Stimulated activated CD8-positive, alpha-beta memory T cell treated with anti-CD3 and anti-CD28 coated beads, Interleukin-7, amount 100 ng/mL, for 1 hour (primary cell): ENCODE measurements at places on chromosomes 12 and 14.
A peak's percentile ranks its signal among the peaks of the same experiment; 100 is the strongest.

- DNase-seq = no peak
Observed at GRCh38 chr12:68115281-68115680, 44.3 kb downstream of the IFNG start.

DNA sequence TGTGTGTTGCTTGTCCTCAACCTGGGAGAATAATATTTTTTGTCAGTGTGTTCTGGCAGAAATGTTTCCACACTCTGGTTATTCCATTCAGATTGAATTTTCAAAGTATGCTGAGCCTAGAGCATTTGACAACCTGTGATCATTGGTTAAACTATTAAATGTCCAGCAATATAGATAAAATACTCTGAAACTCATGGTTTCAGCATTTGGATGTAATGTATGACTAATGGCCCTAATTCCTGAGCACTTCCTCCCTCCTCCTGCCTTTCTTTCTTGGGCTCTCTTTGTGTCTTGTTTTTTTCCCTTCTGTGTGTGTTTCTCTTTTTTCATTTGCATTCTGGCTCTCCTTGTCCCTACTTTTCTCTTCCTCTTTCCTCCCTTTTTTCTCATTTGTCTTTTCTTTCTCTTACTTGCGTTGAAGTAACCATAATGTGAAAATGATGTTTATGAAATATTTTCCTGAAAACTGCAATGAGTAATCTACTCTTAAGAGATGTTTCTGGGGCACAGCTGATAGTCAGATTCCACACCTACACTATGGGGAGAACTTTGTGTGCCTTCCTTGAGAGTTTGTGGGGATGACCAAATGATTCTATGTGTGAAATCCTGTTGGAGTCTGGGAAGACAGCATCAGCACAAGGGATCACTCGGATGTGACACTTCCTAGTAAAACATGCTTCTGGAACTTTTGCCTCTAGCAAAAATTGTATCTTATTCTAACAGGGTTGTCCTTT lies 74.6 kb downstream of the FRMD6 start:
- no peak for DNase-seq

DNA sequence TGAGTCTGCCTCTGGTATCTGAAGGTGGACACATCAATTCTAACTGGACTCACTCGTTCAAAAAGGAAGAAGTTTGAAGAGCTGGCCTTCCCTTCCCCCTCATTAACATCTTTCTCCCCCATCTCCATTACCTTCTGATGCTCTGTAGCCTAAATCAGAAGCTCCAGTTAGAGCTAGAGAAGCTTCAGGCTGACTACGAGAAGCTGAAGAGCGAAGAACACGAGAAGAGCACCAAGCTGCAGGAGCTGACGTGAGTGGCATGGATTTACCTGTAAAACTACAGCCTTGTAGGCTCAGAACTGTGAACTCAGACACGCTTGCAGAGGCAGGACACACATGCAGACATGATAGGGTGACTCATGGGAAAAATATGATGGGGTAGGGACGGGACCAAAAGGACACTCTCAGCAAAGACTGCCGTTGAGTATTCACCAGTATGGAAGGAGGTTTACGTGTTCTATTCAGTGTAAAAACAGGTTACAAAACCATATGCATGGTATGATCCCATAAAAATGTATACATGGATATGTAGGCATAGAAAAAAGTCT lies 14.3 kb upstream of the PIP4K2C start:
- DNase-seq = no peak

DNA sequence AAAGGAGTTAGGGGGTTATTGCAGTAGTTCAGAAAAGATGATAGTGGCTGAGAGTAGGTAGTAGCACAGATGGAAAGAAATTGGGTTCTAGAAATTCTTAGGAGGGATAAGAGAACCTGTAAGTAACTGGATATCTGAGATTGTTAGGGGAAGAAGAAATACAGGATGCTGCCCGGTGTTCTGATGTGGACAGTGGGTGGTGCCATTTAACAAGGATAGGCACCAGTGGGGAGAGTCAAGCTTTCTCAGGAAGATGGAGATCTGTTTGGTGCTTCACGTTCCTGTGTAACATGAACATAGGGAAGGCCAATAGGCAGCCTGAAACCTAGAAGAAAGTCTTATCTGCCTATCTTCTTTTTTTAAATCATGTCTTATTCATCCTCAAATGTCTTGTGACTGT lies 245.9 kb downstream of the NPAS3 start:
- no peak for DNase-seq

DNA sequence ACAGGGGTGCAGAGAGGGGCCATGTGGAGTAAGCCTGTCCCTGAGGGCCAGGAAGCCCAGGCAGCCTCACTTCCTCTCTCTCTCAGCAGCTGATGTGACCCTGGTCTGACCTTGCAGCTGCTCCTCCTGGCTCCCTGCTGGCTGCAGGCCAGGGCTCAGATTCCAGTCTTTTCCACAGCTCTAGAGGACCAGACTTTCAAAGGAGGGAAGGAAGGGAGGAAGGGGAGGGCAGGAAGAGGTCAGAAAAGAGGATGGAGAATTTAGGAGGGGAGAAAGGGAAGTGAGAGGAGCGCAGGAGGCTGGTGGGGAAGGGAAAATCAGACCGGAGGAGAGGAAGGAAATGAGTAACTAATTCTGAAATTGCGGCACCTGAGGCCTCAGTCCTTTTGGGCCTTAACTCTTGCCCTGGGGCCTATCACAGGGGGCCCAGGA lies 40.9 kb upstream of the VASH1 start:
- DNase-seq = no peak

- DNase-seq = no peak
Observed at GRCh38 chr14:55071870-55072640, 20.6 kb downstream of the MAPK1IP1L start.

DNA sequence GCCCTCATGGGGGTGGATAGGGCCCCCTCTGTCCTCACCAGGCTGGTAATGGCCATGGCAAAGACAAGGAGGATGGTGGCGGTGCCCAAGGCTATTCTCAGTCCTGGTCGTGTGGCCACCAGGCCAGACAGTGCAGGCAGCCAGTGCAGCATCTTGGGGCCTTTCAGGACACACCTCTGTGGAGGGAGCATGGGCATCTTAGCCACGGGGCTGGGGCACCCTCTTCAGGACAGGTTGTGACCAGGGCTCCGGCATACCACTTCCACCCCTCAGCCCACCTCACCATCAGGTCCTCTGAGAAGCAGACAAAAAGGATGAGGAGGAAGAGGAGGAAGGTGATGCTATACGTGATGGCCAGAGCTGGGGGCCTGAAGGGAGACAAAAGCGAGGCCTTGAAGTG lies 10.8 kb downstream of the ADCY4 start:
- DNase-seq = no peak

GRCh38 chr12:46445093-46445492 lies 72.5 kb upstream of the SLC38A2 start:
- no peak for DNase-seq

DNA sequence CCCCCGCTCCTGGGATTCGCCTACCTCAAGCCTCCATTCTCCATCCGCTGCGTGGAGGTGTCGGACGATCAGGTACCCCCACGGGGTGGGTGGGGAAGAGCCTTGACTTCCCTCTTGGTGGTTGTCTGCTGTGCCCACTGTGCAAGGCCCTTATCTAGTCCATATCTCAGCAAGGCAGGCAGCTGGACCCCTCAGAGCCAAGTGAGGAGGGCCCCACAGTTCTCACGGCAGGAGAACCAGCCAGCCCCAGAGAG lies 39.9 kb downstream of the MMAB start:
- DNase-seq = no peak

DNA sequence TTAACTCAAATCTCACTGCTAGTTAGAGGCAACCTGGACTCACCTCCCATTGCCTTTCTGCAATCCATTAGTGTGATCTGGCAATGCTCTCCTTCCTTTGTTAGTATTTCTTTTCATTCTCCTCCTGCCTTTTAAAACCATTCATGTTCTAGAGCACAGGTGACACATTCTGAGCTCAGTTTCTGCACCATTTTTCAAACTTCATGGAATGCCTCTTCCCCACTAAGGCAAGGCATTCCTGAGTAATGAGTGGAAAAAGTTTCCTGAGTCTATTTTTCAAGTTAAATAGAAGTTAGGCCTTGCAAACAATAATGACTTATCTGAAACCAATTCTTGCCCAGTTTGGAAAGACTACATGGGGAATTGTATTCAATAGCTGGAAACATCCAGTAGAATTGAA lies 1001.8 kb downstream of the BCL11B start:
- no peak for DNase-seq

- peak; percentile 71 for DNase-seq
Observed at GRCh38 chr12:2034633-2035430, 18.0 kb upstream of the CACNA1C start.

GRCh38 chr12:6370576-6370935 lies 4.8 kb downstream of the SCNN1A start:
- no peak for DNase-seq

GRCh38 chr12:2924019-2924418 lies 33.3 kb downstream of the TULP3 start:
- no peak for DNase-seq

DNA sequence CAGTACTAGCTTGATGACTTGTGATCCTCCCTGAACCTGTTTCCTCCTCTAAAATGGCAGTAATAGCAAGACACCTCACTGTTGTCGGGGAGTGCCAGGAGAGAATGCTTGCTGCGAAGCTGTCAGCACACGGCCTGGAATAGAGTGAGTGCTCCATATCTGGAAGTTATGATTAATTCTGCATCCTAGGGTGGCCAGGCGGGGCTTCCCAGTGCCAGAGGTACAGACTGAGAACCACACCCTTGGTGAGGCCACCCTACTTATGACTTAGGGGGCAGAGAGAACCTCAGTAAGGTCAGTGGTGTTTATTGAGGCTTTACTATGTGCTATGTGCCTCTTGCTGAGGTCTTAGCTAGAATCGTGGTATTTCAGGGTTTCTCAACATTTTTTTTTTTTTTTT lies 20.1 kb downstream of the MORN3 start:
- no peak for DNase-seq

DNA sequence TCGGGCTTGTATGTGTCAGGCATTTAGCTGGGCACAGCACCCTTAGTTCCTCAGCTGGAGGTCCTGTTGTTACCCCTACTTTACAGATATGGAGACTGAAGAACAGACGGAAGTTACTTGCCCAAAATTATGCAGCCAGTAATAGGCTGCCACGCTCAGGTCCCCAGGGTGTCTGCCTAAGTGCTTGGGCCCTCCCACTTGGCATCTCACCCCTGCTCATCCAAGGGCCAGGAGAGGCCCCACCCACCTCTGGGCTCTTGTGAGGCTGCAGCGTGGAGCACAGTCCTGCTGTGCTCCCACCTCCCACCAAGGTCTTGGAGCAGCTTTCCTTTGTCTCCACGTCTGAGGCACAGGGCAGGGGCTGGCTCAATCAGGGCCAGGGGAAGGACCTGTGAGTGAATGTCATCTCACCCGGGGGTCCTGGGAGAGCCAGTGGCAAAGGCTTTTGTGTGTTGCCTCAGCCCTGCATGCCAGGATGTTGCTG lies 64.6 kb downstream of the BEGAIN start:
- no peak for DNase-seq

- no peak for DNase-seq
Observed at GRCh38 chr14:71659159-71659558, 273.1 kb upstream of the RGS6 start.

GRCh38 chr14:100581228-100582145 lies 5.7 kb downstream of the BEGAIN start:
- DNase-seq = no peak

GRCh38 chr14:99579903-99580571 lies 24.0 kb downstream of the CCDC85C start:
- no peak for DNase-seq

DNA sequence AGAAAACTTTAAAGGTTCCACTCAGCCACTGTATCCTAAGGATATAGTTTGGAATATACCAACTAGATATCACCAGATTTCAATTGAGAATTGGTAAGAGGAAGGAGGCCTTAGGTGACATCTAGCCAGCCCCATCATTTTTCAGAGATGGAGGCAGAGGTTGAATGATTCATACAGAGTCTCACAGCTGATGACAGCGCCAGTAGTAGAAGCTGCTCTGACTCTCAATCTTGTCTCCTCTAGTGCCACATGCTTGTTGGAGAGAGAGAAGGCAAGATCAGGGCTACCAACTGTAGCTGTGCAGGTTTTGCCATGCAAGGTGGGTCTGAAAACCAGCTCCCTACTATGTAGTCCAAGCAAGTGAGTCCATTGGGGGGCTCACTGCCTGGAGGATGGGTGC lies 6.1 kb downstream of the FRMD6 start:
- no peak for DNase-seq

DNA sequence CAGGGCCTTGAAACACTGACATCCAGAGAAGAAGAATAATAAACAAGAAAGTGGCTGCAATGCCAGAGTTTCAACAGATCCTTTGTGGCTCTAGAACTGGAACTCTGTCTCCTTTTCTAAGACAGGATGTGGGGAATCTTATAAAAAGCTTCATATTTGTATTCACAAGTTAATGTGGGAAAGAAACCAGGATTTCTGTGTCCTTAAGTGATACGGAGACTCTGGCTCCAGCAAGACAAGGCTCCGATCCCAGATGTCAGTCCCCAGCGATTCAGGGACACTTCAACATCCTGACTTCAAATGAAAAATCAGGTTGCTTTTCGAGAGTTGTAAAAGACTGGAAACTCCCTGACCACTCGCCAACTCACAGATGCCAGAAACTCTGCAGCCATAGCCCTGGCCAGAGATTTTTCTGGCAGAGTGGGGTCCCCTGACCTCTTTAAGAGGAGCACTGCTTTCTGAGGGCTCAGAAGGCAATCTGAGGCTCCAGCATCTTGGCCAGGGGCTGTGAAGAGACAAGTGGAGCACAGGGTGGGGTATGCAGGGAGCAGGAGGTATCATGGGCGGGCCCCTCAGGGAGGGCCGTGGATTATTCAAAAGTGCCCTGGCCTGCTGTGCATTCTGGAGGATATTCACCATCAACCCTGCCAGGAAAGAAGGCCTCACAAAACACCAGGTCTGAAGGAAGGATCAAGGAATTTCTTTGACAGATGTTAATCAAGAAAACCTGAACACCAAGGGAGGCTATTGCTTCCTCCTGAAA lies 53.3 kb downstream of the TMX1 start:
- DNase-seq = no peak

- DNase-seq = no peak
Observed at GRCh38 chr12:131720241-131720640, 9.4 kb downstream of the SFSWAP start.

DNA sequence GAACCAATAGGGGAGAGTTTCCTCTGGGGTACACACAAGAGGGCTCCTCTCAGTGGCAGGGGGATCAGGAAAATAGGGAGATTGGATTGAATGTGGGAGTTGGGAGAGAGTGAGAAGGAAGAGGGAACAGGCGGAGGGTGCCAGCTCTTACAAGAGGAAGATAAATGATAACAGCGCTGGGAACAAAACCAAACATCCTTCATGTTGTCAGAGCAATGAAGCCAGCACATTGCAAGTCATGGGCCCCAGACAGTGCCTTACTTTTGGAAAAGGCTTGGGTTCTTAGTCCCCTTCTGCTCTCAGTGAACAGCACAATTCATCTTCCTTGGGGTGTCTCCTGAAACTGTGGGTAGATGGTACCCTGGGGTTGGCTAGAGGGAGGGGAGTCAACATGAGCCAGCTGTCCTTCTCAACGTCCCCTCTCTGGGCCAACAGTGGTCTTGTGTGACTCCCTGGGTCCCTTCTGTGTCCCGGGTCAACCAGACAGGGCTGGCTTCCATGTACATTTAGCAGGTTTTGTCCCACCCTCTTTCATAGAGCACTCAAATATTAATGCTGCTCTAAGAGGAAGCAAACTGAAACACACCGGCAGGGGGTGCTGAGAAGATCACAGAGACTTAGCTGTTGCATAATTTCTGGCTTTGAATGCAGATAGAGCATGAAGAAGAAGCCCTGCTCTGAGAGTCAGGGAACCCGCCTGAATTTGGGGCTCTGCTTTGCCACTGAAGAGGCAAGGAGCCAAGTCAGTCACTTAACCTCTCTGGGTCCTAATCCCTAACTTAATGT lies 138.5 kb downstream of the ESRRB start:
- DNase-seq = no peak

GRCh38 chr14:73744874-73745529 lies 30.8 kb upstream of the PNMA1 start:
- no peak for DNase-seq
